Smooth muscle cell of trachea (primary cell): ENCODE measurements at places on chromosomes 7 and 10. TPM values are rescaled to one million over a fixed set of nuclear protein-coding genes. Genes with fewer than 3 reads are reported as not detected.

The NAMPT gene
- 80.1 and 120 TPM in 2 replicates for total RNA-seq

The ATOH7 gene
- total RNA-seq, result 0.17 TPM in 1 of 2 replicates, not detected in the other

The SCART1 gene
- total RNA-seq, result 3.0 and 3.9 TPM in 2 replicates

The SUGCT gene
- total RNA-seq, result 8.9 and 12.6 TPM in 2 replicates

The AKR1D1 gene
- not detected in 2 replicates for total RNA-seq

The OR9A2 gene
- total RNA-seq, result not detected in 2 replicates

The UTF1 gene
- total RNA-seq, result not detected in 2 replicates

The CDK1 gene
- total RNA-seq, result 2.5 and 52.1 TPM in 2 replicates

The MGAM2 gene
- not detected in 2 replicates for total RNA-seq
